ENCODE measurements at places on chromosomes 13 and 19.

- DNase-seq, result no peak
Measured at GRCh38 chr13:93875547-93875946, 603.9 kb downstream of the DCT start.

- no peak for DNase-seq
Measured at GRCh38 chr19:32638625-32639024, 36.4 kb downstream of the ANKRD27 start.

GRCh38 chr13:113584205-113584869, at the start of gene TFDP1:
TSS of gene TFDP1 (plus strand) at chr13:113584753. CDS start at chr13:113585838, 1,085 bp downstream.
- peak; percentile 87 for DNase-seq

GRCh38 chr19:46265217-46265828, 31.5 kb upstream of the HIF3A start:
- DNase-seq, result peak; percentile 72

DNA sequence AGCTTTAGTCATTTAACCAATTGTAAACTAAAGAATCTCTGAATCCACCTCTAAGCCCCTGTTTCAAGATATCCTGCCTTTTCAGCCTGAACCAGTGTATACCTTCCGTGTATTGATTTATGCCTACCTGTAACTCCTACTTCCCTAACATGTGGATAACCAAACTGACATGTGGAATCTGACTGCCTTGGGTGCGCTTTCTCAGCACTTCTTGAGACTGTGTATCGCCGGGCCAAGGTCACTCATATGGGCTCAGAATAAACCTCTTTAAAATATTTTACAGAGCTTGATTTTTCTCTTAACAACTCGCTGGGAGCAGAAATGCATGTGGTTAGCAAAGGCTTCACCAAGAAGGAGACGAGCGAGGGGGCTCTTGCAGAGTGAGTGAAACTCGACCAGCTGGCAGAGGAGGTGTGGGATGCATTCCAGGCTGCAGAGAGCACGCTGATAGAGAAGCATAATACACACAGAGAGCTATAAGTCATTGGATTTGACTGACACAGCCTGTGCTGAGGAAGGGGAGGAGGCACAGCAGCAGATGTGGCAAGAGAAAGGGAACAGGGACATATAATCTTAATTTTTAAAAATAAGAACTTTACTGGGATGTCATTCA, 268.2 kb upstream of the MAB21L1 start:
- DNase-seq, result peak; percentile 20

DNA sequence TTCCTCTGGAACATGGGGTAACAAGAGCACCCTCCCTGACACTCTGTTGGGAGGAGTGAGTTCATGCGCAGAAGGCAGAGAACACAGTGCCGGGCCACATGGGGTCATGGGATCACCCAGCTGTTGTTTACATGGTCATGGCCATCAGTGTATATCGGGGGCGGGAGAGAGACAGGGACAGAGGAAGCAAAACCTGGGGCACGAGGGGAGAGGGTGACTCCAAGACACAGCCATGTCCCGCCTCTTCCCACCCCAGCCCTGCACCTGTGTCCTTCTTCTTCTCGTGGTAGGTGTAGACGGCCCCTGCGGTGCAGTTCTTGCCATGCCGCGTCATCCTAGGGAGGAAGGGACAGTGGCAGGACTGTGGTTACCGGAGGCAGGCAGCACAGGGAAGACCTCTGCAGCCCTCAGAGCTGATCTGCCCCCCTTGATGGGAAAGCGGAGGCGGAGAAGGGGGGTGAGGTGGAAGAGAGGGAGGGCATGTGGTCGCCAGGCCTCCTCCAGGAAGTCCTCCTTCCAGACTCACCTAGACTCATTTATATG, 19.9 kb downstream of the NOSIP start:
- DNase-seq, result no peak

DNA sequence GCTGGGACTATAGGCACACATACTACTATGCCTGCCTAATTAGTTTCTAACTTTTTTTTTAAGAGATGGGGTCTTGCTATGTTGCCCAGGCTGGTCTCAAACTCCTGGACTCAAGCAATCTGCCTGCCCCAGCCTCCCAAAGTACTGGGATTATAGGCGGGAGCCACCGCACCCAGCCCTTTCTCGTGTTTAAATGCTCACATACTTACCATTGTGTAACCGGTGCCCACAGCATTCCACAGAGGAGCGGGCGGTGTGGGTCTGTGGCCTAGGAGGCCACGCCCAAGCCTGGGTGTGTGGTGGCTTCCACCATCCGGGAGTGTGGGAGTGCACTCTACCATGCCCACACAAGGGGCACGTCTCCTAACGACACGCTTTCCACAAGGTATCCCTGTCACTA, 7.7 kb downstream of the LMNB2 start:
- no peak for DNase-seq

GRCh38 chr13:24563087-24563486, 50.5 kb upstream of the PARP4 start:
- DNase-seq, result no peak

- no peak for DNase-seq
Measured at GRCh38 chr19:52217576-52217975, 27.7 kb downstream of the PPP2R1A start.

GRCh38 chr13:109986851-109987250, 200.5 kb upstream of the IRS2 start:
- no peak for DNase-seq

DNA sequence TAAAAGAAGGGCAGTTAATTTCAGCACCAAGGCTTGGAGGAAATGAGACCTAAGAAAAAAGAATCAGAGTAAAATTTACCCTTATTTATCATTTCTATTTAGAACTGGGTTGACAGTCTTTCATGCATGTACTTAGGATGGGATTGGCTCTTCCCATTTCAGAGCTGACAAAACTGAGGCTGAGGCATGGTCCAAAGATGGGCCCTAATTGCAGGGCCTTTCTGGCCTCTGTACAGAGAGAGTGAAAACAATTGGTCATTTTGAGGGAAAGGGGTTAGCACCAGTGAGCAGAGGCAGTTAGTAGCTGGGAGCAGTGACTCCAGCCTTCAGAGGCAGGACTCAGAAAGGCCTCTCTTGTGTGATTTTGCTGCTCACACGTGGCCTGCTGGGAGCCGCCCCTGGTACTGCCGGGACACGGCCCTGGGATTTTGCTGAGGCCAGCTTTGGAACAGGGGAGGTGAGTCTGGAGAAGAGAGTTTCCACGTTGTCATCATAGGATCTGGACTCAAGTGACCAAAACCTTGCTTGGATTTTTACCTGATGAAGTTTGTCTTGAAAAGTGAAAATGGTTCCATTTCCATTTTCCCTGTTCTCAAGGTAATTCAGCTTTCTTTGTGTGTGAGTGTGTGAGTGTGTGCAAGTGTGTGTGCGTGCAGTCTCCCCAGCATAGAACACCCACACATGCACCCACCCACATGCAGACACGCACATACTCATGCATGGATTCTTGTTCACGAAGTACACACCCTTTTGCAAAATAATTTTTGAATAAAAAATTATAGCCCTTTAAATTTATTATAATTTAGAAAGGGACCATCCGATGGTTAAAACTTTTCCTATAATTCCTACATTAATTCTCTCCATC, at the start of gene ZNF536:
TSS of gene ZNF536 (plus strand) at position 425 of the 865 bp plus-strand sequence. CDS start 71,179 bp downstream, outside the sequence.
- no peak for DNase-seq

DNA sequence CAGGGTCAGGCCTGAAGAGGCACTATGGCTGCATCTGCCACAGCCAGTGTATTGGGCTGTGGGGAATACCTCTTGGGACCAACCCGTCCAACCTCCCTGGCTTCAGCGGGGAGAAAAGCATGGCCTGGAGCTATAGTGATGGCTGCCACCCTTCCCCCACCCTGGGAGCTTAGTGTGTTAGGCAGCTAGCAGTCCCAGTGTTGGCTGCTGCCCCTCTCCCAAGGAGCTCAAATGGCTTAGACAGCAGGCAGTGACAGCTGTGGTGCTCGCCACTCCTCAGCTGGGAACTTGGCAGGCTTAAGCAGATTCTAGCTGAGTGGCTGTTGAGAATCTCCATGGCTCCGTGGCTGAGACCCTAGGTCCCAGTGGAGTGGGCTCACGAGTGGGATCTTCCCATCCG, 19.7 kb downstream of the ACOD1 start:
- no peak for DNase-seq

- no peak for DNase-seq
Measured at GRCh38 chr19:23366437-23366836, 28.8 kb downstream of the ZNF91 start.

DNA sequence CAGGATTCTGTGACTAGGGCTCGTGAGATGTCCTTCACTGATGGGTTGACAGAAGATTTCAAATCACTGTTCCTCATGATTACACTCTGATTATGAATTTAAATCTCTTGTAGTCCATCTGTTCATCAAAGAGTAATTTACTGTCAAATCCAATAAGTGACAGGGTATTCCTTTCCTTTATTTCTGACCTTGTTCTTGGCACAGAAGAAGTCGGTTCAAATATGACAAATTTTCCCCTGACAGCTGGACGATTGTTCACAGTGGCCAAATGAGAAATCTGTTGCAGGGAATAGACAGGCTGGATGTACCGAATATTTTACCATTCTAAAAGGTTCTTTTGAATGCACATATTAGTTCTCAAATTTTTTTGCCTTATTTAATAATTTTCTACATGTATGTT, 767.3 kb upstream of the GPC6 start:
- no peak for DNase-seq

DNA sequence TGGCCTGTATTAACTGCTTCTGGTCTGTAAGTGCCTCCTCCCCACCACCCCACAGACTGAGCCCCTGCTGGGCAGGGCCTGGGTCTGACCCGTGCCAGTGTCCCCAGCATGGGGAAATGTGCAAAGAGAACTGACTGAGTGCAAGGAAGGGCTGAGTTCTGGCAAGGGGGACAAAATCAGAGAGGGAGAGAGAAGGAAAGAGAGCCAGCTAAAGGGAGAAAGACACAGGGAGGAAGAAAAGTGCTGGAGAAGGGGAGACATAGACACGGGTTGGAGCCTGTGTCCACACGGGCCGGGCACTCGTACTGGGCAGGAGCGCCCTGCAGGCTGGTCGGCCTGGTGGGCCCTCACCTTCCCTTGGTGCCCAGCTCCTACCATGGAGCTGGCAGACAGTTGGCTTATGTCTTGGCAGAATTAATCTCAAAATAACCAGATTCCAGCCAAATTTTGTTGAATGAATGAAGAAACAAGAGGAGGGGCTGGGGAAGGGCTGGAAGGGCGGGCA, 1.2 kb downstream of the NKG7 start:
- no peak for DNase-seq

- no peak for DNase-seq
Measured at GRCh38 chr13:39684531-39685137, 29.2 kb downstream of the COG6 start.

- DNase-seq, result no peak
Measured at GRCh38 chr19:56476651-56477428, at the start of gene ZNF667. TSS of gene ZNF667 (minus strand) at chr19:56477345. CDS start at chr19:56462370, 14,975 bp downstream.

- DNase-seq, result no peak
Measured at GRCh38 chr19:42152910-42153671, 20.8 kb upstream of the POU2F2 start.

GRCh38 chr13:51619614-51620013, 35.4 kb downstream of the WDFY2 start:
- DNase-seq, result no peak

GRCh38 chr19:14023404-14024235, 4.3 kb upstream of the RLN3 start:
- DNase-seq, result peak; percentile 58

- DNase-seq, result no peak
Measured at GRCh38 chr13:30159446-30159839, 147.9 kb downstream of the KATNAL1 start.

DNA sequence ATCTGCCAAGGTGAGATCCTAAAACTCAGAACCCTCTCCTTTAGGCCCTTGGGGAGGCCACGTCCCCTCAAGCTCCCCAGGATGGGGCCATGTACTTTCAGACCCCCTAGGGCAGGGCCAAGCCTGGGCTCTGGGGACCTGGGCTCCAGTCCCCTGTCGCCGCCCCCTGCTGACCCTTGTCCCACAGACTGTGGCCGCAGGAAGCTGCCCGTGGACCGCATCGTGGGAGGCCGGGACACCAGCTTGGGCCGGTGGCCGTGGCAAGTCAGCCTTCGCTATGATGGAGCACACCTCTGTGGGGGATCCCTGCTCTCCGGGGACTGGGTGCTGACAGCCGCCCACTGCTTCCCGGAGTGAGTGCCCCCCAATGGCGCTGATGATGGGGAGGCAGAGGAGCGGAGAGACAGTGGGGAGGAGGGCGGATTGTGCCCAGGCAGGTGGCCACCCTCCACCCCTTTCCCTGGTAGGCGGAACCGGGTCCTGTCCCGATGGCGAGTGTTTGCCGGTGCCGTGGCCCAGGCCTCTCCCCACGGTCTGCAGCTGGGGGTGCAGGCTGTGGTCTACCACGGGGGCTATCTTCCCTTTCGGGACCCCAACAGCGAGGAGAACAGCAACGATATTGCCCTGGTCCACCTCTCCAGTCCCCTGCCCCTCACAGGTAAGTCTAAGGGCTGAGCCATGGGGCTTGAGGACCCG, 18.8 kb downstream of the HPN start:
- no peak for DNase-seq

Measured in nephron progenitor cell (in vitro differentiated cells).